ENCODE measurements at places on chromosomes 3 and 15.

GRCh38 chr15:26073430-26074333 lies 210.6 kb upstream of the ATP10A start:
- no peak for DNase-seq

DNA sequence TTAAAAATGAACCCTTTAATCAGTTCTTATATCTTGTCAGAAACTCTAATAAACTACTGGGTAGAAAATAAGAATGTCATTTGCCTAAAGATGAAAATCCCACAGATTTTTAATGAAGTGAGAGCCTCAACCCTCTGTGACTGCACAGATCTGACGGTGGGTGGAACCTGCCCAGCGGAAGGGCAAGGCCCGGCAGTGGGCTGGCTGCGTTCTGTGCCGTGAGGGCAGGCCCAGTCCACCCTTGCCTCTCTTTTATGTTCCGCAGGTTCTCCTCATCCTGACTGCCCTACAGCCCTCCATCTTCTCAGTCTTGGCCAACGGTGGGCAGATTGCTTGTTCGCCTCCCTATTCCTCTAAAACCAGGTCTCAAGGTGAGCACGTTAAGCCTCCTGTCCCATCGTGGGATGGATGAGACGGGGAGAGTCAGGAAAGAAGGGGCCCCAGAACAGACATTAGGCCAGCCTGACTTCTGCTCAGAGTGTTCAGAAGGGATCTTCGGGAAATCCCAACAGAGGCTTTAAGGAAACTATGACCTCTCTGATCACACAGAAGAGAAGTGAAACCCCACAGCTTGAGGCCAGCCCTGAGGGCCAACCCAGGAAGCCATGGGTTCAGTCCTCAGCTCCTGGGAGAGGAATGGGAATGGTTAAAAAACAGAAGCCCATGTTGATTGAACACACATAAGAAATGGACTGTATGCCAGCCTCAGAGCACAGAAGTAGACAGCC lies 16.0 kb downstream of the SLC51A start:
- DNase-seq = no peak

DNA sequence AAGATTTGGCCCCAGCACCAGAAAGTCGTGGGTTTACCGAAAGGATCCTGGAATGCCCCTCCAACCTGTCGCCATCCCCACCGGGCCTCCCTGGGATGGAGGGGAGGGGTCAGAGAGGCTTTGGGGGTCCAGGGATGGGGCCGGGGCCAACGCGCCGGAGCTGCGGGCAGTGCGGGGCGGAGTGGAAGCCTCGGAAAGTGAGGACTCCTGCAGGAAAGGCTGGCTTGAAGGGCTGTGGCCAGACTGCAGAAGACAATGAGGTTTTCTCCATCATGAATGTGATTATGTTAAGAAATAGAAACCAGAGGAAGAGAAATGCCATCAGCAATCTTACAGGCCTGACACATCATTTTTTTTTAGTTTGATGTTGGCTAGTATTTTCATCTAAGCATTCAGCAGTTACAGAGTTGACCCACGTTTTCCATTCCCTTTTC lies 738 bp downstream of the YEATS2 start:
- peak; percentile 52 for DNase-seq

DNA sequence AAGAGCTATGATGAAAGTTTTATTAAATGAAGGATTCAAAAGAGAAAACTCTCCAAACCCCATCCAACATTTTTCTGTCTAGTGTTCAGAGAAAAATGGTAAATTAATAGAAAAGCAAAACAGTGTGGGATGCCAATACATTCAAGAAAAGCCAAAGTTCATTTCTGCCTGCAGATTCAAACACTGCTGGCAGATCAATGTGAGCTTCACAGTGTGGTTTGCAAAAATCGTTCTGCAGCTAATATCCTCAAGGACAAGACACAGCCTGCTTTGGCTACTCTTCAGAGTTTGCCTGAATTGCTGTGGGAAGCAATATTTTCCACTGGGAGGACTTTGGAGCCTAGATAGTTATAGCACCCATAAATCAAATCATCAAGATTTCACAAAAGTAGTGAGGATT lies 619.9 kb upstream of the SUCLG2 start:
- no peak for DNase-seq

DNA sequence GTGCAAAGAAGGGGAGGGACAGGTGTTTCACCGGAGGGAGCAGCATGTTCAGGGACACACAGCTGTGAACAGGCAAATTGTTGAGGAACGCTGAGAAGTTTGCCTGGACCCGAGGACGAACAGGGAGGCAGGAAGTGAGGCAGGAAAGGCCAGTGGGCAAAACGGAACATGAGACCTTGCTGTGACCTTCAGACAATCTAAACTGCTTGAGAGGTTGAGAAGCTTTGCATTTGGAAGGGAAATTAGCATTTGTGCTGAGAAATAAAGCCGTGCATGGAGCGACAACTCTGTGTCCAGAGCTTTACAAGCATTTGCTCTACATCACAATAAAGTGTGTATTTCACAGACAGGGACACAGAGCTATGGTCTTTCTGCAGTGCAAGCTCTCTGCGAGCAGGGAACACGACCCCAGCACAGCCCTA lies 47.9 kb downstream of the CDC25A start:
- no peak for DNase-seq

DNA sequence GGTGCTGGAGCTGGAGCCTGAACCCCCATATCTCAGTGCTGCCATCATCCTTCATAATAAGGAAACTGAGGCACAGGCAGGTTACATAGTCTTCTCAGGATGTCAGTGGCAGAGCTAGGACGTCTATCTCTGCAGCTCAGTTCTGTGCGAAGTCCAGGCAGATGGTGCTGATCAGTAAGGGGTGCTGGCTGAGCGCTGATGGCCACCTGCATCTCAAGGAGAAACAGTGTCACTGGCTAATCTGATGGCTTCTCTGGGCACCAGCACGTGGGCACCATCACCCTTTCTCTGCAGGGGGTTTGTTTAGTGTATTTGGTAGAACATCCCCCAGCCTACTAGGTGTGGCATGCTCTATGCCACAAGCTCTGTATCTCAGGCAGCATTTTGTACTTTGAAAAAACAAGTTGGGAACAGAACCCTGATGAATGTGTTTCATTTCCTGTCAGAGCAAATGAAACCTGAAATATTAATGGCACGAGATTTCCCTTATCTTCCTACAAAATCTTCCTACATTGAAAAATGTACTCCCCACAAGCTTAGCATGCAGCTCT lies 35.1 kb downstream of the APBA2 start:
- no peak for DNase-seq

GRCh38 chr3:42680806-42681205 lies 4.5 kb upstream of the KLHL40 start:
- no peak for DNase-seq

GRCh38 chr3:138356730-138357405 lies 8.5 kb downstream of the MRAS start:
- no peak for DNase-seq

- DNase-seq = no peak
These were observed 41.7 kb downstream of the SNX4 start for GRCh38 chr3:125478326-125478725.

DNA sequence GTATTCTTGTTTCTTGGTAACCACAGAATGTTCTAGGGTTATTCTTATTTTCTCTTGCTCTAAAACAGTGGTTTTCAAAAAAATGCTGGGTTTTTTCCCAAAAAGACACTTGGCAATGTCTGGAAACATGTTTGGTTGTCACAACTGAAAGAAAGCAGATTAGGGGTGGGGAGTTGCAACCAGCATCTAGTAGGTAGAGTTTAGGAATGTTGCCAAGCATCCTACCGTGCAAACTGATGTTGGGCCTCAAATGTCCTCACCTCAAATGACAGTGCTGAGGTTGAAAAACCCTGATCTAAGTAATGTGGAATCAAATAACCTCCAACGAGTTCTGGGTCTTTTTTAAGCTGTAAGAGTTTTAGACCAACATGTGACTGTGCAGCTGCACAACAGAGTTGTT lies 270.5 kb upstream of the STT3B start:
- DNase-seq = no peak

DNA sequence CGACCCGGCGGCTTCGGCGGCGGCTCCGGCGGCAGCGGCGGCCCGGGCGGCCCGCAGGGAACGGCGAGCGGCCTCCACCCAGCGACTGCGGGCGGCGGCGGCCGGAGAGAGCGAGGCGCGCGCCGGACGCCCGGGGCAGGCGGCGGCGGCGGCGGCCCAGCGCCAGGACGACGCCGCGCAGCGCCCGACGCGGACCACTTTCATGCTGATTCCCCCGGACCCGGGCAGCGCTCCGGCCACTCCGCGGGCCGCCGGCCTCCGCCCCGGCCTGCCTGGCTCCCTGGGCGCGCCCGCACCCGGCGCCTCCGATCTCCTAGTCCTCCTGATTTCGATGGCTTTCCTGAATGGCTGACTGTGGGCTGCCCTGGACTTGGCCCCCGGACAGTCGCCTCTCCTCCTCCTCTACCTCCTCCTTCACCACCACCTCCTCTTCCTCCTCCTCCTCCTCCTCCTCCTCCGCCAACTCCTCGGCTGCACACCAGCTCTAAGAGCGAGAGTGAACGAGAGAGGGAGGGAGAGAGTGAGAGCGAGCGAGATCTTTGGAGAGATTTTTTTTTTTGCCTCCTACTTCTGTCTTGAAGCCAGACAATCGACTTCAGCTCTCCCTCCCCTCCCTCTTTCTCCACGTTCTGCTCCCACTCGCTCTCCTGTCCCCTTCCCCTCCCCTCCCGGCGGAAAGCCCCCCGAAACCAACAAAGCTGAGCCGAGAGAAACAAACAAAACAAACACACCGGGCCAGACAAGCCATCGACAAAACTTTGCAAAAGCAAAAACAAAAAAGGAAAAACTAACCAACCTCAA lies 844 bp downstream of the NR2F2 start:
- no peak for DNase-seq

GRCh38 chr15:28914483-28915023 lies 28.8 kb downstream of the APBA2 start:
- DNase-seq = no peak

GRCh38 chr3:139523718-139524117 lies 15.8 kb downstream of the RBP1 start:
- DNase-seq = no peak

DNA sequence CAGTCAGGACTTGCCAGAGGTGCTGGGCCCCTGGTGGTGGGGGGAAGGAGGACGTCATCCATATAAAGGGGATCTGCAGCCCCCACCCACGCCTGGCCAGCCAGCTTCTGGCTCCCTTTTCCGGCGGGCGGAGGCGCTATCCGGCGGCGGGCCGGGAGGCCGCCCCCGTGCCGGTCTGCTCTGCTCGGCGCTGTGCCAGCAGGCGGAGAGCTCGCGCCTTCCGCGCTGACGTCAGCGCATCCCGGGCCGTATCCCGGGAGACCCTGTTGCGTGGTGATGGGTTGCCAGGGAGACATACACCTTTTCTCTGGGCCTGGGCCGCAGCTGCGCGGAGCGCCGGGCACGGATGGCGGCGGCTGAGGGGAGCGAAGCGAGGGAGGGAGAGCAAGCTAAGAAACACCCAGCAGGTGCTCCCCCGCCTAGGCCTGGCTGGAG lies 1.1 kb downstream of the FAM131A start:
- DNase-seq = no peak

- no peak for DNase-seq
These were observed 20.3 kb upstream of the UACA start for GRCh38 chr15:70783610-70784022.

DNA sequence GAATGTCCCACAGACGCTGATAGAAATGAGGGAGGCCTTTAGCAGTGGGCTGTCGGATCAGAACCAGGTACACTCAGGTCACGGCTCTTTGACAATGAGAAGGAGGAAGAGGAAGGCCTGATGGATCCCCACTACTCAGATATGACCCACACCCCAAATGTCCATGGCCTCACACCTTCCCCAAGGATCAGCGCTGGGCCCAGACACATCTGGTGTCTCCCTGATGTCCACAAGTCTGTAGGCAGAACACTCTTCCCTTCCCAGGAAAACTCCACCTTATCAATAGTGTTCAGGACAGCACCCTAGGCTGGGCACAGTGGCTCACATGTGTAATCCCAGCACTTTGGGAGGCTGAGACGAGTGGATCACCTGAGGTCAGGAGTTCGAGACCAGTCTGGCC lies 33.3 kb upstream of the SFMBT1 start:
- no peak for DNase-seq

DNA sequence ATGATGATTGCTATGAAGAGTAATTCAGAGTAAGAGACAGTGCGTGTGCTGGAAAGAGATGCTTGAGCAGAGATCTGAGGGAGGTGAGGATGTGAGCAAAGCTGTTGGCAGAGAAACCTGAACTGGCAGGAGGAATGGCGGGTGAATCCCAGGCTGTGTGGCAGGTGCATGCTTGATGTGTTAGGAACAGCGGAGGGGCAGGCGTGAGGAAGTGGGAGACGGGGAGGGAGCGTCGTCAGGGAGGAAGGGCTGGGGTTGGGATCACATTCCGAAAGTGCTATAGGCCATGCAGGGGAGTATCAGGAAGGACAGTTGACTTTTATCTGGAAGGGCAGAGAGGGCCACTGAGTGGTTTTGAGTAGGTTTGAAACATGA lies 8.6 kb downstream of the GABRA5 start:
- DNase-seq = no peak

DNA sequence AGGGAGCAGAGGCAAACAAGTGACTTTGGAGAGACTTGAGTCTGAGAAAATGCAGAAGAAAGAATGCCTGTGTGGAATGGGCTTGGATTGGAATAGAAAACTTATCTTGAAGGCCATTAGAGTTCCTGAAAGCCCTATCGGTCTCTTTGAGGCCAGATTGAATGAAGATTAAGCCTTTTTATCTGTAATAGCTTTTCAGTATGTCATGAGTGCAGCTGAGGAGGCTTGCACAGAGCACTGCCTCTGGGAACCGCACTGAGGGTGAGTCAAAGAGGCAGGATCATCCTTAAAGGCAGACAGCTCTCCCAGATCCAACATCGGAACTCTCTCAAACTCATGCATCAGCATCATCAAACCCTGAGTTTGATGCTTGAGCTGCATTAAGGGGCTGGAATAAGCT lies 515.2 kb downstream of the NTRK3 start:
- DNase-seq = no peak

DNA sequence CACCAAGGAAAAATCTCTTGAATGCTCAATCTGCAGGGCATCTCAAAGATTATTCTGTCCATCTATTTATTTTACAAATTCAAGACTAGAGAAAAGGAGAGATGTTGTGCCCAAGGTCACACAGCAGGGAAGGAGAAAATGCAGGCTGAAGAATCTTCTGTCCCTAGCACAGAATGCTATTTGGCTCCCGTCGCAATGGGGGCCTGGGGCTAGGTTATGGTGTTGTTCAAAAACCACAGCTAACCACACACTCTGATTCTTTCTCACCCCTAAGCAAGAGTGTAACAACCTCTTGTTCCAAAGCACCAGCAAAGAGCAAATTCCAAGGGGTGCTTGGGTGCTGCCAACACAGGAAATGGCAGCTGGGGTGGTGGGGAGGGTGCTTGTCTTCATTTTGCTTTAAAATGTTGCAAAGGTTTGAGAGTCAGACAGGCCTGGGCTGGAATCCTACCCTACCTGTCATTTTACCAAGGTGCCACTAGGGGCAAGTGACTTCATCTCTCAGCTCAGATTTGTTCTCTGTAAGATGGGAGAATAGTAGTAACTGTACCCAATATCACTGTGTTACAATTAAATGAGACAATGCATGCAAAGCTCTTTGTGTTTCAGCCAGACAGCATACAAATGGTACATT lies 112.5 kb downstream of the ADAMTS9 start:
- DNase-seq = peak; percentile 14

Data from 8988T (cell line).